ENCODE measurements at places on chromosomes 2 and 18.

DNA sequence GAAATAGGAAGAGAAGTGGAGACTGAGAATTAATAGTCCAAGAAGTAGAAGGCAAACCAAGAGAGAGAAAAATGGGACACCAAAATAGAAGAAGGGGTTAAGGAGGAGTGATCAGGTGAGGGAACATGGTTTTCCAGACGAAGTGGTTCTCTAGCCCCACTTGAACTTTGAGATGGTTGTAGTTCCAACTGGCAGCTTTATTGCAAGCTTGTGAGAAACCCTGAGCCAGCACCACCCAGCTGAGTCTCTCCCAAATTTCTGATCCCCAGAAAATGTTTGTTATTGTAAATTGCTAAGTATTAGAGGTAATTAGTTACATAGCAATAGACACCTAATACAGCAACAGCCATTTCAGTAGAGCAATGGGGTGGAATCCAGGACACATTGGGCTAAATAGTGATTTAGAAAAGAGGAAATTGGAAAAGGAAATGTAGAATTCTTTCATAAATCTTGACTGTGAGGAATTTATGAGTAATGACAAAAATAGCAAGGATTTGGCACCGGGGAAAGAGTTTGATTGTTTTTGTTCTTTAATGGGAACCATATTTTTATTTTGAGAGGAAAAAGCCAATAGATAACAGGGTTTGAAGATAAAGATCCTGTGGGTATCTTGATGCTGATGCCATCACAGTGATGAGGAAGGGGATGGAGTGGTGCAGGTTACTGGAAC is 62.1 kb upstream of the XDH start:
- no peak for DNase-seq

- DNase-seq, result no peak
These were observed 147.5 kb upstream of the BCL2L11 start for GRCh38 chr2:110973262-110973661.

- DNase-seq, result no peak
These were observed 186.5 kb downstream of the LPIN1 start for GRCh38 chr2:11932962-11933361.

DNA sequence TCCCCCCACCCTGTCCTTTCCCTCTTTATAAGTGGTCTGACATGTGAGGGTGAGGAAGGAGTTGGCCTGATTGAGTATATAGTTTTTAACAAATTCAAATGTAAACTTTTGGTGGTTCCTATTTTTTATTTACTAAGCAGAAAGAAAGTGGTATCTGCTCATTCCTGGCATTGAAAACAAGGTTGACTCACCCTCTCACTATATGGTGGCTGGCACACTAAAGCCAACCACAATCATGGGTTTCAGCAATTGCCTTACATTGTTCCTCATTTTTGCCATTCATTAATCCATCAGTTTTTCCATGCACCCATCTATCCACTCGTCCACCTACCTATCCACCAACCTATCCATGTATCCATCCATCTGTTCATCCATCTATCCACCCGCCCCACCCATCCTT is 75.4 kb upstream of the IGFBP5 start:
- DNase-seq, result no peak

- no peak for DNase-seq
These were observed 182.0 kb upstream of the HNRNPA3 start for GRCh38 chr2:177030451-177031105.

GRCh38 chr2:137747509-137747908 is 216.8 kb upstream of the HNMT start:
- no peak for DNase-seq

DNA sequence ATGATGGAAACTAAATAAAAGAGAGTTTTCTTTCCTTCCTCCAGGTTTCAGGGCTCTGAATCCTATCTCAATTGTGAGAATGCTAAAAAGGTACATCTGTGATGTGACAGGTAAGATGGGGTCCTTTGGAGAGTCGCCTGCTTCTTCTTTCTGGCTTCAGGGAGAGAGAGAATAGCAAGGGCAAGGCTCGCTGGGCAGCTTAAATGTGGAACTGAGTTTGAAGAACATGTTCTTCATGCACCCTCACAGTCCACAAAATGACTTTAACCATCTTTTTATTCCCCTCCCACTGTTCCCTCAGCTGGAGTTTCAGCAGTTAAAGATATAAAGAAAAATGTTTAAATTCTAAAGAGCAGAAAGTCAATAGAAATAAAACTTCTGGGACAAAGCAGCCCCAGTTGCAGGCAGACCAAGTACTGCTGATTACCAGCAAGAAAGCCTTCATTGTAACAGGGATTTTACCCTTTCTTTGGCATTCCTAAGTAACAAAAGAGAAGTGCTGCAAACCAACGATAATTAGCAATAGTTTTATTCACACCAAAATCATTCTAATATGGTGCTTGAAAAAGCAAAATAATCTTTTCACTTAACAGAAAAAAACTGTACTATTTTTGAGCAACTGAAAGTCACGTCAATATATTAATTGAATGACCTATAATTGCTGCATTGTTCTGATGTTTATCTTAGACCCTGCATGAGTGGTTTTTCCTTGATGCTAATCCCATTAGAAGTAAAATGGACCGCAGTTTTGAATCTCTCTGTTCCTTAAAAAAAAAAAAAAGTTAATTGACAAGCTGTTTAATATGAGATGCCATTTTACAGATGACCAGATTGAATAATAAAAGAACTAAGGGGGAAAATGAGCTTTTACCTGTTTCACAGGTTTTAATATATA is 61.5 kb downstream of the LRP2 start:
- DNase-seq, result no peak

- DNase-seq, result no peak
These were observed 22.7 kb downstream of the RAB31 start for GRCh38 chr18:9730786-9731185.

GRCh38 chr2:48691935-48692691 is 63.4 kb downstream of the LHCGR start:
- DNase-seq, result no peak

DNA sequence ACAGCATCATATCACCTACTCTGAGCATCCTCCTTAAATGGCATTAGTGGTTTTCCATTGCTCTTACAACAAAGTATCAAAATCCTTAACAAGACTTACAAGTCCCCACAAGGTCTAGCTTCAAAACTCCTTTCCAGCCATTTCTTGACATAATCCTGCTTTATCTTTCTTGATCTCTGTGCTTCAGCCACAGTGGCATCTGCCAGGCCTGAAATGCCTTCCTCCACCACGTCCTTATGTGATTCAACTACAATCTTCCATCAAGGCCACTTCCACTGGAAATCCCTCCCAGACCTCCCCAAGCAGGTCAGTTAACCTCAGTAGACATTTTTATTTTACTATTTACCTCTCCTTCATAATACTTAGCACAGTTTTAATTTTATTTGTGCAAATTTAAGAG is 83.8 kb upstream of the CCDC150 start:
- DNase-seq, result no peak

DNA sequence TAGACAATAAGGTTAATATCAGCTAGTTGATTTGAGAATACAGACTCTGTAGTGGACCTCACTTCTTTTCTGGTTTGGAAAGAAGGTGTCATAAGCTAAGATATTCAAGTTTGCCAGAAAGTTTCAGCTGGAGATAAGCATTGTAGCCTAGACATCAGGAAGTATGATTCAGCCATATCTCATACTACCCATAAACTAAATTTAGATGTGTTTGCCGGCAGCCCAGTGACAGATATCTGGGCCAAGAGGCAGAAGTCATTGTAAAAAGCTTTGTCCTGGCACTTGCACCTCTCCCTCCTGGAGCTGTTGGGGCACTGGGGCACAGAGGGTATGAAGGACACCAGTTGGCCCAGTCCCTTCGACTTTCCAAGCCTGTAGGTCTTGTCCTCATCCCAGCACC is 128.0 kb downstream of the EPHA4 start:
- peak; percentile 9 for DNase-seq

DNA sequence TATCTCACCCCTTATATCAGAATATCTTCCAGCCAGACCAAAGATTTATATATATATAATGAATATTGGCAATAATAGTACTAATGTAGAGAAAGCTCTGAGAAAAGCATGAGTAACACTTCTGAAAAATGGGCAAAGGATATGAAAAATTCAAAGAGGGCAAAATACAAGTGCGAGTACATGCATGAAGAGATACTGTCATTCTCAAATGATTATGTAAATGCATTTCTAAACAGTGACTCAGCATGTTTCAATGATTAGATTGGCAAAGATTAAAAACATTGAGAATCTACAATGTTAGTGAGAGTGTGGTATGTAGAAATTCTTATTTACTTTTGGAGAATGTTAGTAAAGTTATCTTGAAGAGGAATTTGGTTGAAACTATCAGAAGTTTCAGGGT is 118.3 kb upstream of the NEDD4L start:
- no peak for DNase-seq

GRCh38 chr2:26916128-26916692 is 54.2 kb upstream of the MAPRE3 start:
- no peak for DNase-seq

DNA sequence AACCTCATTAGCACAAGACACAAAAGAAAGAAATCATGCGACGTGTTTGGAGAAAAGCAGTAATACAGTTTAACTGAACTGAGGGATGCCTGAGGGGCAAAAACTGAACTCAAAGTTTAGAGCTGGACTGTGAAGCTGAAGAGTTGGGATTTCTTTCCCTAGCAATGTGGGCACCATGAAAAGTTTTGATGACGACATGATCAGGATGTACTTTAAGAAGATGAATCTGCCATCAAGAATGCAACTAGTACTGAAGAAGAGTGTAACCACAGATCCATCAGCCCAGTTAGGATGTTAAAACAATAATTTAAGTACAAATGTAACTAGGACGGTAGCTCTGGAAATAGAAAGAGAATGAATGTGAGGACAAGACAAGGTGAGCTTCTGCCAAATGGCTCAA is 196.2 kb downstream of the VWC2L start:
- no peak for DNase-seq

DNA sequence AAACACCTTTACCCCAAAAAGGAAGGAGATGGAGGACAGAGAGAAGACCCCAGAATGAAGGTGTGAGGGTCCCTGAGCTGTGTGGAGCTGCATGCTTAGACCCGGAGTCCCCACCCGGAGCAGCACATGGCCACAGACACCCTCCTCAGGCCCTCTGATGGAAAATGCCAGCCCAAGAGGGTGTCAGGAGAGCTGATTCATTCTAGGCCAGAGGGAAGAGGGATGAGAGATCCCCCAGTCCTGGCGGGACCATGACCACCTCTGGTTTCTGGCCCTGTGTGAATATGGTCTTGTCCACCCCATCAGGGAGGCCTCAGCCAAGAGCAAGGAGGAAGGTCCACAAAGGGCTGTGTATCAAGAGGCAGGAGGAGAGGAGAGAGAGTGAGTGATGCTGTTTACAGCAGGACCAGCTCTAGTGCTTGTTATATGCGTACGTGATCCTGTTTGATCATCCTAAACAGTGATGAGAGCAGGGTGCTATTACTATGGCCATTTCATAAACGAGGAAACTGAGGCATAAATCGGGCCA is 186.6 kb upstream of the HAAO start:
- no peak for DNase-seq

DNA sequence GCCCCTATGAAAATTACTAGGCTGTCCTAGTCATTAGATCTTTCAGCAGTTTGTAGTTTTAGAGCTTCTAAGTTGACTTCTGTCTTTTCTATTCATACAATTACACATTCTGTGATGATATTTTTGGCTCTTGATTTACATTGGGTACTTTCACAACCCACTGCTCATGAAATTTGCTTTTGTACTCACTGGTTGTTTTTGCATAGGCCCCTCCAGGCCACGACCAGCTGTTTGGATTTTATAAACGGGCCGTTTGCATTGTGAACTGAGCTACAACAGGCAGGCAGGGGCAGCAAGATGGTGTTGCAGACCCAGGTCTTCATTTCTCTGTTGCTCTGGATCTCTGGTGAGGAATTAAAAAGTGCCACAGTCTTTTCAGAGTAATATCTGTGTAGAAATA is 193.8 kb downstream of the RPIA start:
- no peak for DNase-seq

DNA sequence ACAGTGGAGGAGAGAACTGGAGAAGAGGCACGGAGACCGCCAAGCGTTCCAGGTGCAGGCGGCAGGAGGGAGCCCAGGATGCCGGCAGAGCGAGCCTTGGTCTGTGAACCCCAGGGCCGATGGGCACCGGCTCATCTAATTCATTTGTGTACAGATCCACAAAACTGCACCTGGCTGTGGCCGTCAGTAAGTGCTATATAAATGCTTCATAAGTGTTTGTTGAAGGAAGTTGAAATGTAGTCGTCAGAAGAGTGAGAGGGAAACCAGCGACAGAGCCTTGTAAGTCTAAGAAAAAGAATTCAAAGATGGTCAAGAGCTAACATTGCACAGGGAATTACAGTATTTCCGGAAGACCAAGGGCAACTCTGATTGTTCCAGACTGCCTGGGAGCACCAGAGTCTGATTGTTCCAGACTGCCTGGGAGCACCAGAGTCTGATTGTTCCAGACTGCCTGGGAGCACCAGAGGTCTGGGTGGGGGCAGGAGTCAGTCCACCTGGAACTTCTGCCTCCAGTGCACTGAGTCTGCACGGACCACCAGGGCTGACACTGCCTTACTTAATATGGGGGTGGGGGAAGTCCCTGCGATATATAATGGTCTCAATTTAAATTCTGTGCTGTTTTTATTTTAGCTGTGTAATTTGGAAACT is 112.3 kb downstream of the BCL2 start:
- no peak for DNase-seq

GRCh38 chr2:176507786-176508185 is 238.5 kb downstream of the MTX2 start:
- no peak for DNase-seq

DNA sequence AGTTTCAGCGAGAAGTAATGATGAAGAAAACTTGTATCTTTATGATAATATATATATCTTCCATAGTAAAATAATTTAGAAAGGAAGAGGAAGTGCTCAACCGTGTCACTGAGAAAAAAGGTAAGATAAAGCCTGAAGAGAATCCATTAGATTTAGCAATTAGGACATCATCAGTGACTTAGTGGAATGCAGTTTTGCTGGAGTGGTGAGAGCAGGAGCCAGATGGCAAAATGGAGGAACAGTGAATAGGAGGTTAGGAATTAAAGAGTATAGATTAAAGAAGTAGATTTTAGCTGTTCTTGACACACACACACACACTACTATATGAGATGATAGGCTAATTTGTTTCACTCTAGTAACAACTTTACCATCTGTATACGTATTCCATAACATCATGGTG is 157.1 kb upstream of the EPC2 start:
- DNase-seq, result no peak

DNA sequence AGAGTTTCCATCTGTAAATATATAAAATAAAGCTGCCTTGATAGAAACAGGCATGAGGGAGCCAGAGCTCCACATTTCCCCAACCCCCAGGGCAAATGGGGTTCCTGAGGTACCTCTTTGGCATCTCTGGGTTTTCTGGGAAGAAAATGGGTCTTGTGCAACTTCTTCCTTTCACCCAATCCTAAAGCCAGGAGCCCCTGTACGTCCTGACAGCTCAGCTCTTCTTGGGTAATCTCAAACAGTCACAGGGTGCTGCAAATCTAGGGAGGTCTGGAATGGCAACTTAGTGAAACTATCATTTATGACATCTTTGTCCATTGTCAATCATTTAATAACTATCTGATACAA is 36.6 kb upstream of the STAT1 start:
- DNase-seq, result peak; percentile 25

GRCh38 chr2:130852521-130853115 is 15.9 kb downstream of the ARHGEF4 start:
- DNase-seq, result no peak
